ENCODE measurements at places on chromosomes 7 and 10. TPM values are rescaled to one million over a fixed set of nuclear protein-coding genes. Genes with fewer than 3 reads are reported as not detected.

Gene GHRHR
- total RNA-seq, result 0.27 TPM

Gene C10orf53
- not detected for total RNA-seq

Gene PSD
- 0.28 TPM for total RNA-seq

Gene CNTNAP2
- total RNA-seq, result 0.18 TPM

Gene SPDYE6
- total RNA-seq, result not detected

Gene ERVW-1
- not detected for total RNA-seq

Gene GRID1
- 0.09 TPM for total RNA-seq

Gene RNF148
- total RNA-seq, result 1.4 TPM

Gene WNT8B
- not detected for total RNA-seq

Gene CYREN
- 21.1 TPM for total RNA-seq

Gene ZNF777
- 4.7 TPM for total RNA-seq

Gene IL15RA
- 9.7 TPM for total RNA-seq

Gene LSM5
- 20.8 TPM for total RNA-seq

Gene CALML3
- not detected for total RNA-seq

Gene HBP1
- total RNA-seq, result 101 TPM

Gene NKX2-3
- total RNA-seq, result not detected

Gene MOGAT3
- not detected for total RNA-seq

Gene C7orf33
- total RNA-seq, result not detected

Gene GRB10
- total RNA-seq, result 110 TPM

Gene CPA5
- not detected for total RNA-seq

Gene MINPP1
- 25.1 TPM for total RNA-seq

Gene ENTPD7
- 19.2 TPM for total RNA-seq

Gene TUBAL3
- total RNA-seq, result 0.18 TPM
